ENCODE measurements at places on chromosomes 12 and 14.

DNA sequence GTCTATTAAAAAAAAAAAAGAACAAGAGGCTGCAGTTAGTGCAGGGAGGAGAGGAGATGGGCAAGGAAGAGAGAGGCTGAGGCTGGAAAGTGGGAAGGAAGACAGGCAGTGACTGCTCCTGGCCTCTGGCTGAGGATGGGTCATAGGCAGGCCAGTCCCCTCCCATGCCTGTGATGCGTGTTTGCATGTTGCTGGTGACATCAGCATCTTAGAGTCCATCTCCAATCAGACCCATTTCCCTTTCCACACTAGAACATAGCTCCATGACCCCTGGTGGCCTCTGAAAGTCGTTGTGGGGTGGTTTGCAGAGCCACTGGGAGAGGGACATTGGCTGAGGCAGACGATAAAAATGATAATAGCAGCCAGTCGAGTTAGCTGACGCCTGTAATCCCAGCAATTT, 132.9 kb downstream of the PTPN11 start:
- DNase-seq = no peak

- DNase-seq = no peak
These were observed 36.5 kb downstream of the FBXO33 start for GRCh38 chr14:39395555-39396254.

GRCh38 chr14:64210216-64210615, 84.0 kb downstream of the ESR2 start:
- no peak for DNase-seq

DNA sequence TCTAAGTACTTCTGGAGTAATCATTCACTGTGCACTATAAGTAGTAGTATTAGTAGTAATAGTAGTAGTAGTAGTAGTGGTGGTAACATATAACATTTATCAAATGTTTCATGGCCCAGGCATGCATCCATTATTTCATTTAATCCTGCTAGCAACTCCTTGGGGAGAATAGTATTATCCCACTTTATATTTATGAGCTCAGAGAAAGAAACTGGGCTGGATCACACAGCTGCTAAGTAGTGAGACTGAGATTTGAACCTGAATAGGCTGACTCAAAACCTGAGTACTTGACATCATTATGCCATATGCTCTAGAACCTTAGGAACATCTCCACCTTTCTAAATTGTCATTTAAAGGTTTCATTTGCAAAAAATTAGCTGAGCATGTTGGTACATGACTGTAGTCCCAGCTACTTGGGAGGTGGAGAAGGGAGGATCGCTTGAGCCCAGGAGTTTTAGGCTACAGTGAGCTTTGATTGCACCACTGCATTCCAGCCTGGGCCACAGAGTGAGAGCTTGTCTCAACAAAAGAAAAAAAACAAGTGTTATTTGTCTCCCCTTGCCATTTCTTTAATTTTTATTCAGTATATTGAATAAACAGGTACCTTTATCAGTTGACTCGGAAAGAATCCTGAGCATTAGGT, 11.4 kb upstream of the NID2 start:
- no peak for DNase-seq

GRCh38 chr12:64825143-64826021, 935 bp downstream of the TBC1D30 start:
- no peak for DNase-seq

DNA sequence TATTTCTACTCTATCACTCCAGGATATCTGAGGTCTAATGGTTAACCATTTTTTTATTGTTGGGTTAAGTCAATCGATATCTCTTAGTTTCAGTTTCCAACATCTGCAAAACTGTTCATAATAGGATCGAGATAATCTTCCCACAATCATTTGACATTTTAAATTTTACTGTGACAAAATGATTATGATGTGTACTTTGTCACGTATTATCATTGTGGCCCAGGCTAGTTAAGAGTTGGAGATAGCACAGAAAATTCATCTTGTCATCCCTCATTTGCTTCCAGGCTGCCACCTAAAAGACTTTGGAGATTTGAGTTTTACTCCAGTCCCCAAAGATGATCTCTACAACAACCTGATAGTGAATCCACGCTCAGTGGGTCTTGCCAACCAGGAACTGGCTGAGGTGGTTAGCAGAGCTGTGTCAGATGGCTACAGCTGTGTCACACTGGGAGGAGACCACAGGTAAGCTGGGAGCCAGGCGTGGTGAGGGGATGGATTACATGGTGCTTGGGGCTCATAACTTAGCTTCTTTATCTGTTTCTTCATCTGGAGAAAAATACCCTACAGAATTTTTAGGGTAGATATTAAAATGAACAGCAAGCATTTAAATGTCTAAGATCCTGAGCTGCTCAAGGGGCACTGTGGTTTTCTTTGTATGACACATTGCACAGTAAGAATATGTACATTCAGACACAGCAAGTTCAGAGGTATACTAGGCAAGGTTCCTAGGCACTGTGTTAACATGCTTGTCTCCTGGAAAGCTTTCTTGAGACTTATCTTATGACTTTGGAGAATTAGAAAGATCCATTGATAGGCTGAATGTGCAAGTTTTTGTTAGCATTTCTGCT, 22.4 kb downstream of the ARG2 start:
- no peak for DNase-seq

DNA sequence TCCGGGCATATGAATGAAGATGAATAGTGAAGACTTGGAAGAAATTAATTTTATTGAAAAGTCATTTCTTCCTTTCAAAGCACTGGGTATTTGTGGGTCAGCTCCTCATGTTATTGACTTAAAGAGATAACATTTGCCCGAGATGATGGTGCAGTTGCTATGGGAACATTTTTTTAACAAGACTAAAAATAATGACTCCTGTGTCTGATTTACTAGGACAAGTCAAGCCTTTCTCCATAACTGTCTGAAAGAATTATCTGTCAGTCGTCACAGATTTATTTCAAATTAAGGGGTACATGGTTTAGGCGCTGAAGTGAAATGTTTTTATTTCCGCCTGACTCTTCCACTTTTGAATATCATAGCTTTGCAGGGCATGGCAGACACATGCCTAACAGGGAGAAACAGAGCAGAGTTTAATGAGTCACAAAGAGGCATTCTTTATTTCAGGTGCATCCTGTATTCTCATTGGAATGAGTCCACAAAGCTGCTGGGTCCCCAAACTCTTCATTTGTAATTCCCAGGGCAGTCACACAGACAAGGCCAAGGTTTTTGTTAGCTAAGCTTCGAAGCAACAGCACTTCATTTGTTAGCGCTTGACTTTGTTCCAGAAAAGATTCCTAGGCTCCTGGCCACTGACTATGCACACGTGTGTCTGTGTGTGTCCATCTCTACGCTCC, 4.3 kb upstream of the GPHB5 start:
- DNase-seq = no peak

DNA sequence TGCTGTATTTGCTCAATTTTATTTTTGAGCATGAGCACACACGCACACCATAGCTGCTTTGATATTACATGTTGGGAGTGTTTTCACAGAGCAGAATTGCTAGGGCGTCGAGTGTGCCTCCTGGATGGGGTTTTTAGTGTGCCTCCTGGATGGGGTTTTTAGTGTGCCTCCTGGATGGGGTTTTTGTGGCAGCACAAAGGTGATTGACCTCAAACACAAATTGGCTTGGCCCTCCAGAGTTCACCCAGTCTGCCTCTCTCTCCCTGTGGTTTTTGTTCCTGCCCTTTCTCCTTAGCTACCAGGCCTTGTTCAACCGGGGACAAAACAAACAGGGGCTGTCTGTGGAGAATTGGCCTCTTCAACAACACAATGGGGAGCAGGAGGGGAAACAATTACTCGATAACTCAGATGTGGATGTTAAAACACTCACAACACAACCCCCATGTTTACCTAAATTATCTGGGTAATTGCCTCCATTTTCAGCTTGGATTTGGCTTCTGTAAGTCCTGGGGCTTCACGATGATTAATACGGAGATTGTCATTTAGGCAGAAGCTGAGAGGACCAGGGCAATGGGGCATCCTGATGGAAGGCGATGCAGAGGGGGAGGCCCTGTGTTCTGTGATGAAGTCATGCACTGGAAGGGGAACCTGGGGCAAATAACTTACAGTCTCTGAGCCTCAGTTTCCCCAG, 26.9 kb downstream of the TBX3 start:
- DNase-seq = no peak

GRCh38 chr12:94561943-94562411, 88.4 kb downstream of the TMCC3 start:
- no peak for DNase-seq

DNA sequence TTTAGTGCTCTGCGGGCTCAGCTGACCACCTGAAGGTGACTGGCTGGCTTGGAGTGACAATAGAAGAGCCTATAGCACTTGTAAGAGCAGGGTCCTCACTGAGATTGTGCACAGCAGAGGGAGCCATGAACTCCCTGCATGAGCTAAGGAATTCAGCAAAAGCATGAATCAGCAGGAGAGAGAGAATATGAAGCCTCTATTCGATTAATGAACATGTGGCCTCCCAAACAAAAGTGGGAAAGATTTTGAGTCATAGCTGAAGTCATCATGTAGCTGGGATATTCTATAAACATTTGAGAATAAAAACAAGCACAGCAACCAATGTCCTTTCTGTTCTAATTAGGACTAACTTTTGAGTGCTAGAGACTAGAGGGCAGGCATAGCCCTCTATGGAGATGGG, 626.6 kb downstream of the DIO2 start:
- no peak for DNase-seq

DNA sequence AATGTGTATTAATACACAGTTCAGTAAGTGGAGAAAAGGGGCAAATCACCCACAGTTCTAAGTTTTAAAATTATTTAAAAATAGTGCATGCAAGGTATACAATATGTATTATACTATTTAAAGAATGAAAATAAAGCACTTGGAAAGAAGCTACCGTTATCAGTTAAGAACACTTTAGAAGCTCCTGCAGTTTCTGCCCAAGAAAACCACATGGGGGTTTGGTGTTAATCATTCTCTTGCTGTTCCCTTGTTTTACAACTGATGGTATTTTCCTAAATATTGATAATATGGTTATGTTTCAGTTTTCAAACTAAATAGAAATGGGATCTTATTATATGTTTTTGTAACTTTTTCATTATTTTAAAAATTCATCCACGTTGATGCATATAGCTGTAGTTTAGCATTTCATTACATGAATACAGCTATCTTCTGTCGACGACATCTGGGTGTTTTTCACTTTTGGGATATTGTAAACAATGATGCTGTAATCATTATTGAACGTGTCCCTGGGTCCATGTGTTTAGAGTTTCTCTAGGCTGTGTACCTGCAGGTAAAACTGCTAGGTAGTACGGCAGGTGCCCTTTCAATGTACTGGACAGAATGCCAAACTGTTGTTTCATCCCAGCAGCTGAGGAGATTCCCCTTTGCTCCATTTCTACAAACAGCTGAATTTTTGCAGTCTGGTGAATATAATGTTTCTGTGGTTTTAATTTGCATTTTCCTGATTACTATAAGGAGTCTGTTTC, 64.1 kb downstream of the APPL2 start:
- DNase-seq = no peak

GRCh38 chr12:116539361-116539771, 19.8 kb upstream of the MAP1LC3B2 start:
- no peak for DNase-seq

DNA sequence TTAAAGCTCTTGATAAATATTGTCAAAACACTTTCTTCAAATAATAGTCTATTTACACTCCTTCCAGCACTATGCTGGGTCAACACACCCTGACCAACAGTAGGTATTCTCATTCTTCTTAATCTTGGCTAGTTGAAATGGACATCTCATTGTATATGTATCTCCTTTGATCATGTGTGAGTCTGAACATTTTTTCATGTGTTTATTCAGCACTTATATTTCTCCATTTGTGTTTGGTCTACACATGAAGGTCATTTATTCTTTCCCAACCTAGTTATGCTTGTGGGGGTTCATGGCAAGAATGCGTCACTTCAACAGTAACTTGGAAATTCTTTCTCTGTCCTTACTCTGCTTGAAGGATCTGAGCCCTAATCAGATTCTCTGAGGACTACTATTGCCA, 133.1 kb upstream of the ARID2 start:
- no peak for DNase-seq

DNA sequence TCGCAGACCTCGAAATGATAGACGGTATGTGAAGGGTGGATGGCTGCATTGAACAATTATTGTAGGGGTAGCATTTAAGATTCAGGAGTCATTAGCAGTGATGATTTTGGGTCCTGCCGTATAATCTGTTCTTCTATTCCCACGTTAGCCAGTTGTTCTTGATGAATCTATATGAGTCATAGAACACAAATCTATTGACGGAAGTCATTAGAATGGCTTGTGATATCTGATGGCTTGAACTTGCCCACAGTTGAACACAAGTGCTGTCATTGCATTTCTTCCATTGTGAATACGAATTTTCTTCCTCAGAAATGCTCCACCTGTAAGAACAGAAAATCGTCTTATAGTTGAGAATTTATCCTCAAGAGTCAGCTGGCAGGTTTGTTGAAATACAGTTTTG, 1.9 kb downstream of the SRSF5 start:
- no peak for DNase-seq

DNA sequence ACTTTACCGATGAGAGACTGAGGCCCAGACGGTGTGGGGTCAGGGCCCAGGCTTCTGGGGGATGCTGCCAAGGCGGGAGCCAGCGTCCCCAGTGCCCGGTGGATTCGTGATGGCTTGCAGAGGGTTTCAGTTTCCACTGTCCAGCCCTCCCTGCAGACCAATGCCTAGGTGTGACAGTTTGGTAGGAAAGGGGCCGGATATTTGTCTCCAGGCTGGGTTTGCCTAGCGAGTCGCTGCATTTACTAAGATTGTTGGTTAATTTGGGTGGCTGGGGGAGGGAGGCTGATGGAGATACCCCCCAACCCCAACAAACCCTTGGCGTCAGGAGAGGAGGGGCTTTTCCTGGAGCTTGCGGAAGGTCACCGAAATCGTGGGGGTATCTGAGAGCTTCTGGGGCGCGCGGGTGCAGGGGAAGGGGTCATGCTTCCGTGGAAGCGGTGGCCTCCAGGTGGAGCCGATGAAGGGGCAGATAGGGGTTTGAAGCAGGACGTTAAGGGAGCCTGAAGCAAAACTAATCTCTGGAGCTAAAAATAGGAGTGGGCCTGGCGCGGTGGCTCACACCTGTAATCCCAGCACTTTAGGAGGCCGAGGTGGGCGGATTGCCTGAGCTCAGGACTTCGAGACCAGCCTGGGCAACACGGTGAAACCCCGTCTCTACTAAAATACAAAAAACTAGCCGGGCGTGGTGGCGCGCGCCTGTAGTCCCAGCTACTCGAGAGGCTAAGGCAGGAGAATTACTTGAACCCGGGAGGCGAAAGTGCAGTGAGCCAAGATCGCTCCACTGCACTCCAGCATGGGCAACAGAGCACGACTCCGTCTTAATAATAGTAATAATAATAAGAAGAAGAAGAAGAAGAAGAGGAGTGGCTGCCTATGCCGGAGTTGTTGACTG, 1.1 kb upstream of the CDC42BPB start:
- no peak for DNase-seq

GRCh38 chr12:101671157-101671791, 26.2 kb upstream of the CHPT1 start:
- DNase-seq = no peak

- DNase-seq = no peak
These were observed 1154.8 kb downstream of the TMEM121 start for GRCh38 chr14:106681161-106681560.
